ENCODE measurements at places on chromosomes 6 and 20.

- DNase-seq: no peak
These were observed 110.0 kb upstream of the RIN2 start for GRCh38 chr20:19648024-19648423.

- no peak for DNase-seq
These were observed 106.6 kb downstream of the ZMYND8 start for GRCh38 chr20:47249913-47250312.

DNA sequence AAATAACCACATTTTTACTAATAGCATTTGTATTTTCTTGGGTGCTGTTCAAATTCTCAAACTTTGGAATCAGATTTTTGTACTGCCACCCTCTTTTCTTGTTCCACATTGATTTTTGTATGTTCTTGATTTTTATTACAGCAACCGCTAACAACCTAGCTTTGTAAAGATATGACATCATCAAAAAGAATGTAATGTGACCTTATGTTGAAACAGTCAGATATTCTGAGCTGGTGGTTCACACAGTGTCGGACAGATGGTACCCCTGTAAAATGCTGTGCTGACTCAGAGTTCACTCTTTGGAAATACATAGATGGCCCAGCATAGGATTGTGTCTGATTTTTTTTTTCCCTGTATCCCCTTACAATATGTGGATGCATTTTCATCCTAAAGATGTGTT lies 118.9 kb downstream of the QKI start:
- DNase-seq: no peak

DNA sequence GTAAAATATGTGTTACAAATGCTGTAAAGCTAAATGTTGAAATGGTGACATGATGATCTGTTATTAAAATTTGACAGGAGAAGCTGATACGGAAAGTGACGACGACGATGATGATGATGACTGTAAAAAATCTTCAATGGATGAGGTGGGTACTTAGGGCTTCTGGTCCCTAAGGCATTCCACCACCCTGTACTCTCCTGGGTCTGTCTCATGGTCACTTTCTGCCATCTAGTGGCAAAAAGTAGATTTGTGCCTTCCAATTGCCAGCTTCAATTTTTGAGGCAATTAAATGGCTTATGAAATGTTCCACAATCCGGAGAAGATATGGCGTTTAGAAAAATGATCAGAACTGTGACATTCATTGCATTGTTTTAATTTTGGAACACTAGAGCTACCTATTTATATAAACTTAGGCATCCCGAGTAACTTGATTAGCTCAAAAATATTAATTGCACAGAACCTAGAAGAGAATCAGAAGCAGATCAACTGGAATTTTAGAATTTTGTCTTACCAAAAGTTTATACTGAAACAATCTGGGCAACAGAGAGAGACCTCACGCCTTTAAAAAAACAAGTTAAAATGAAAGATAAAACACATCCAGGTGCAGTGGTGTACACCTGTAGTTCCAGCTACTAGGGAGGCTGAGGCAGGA lies 346.5 kb upstream of the PLCB4 start:
- DNase-seq: peak; percentile 71

- no peak for DNase-seq
These were observed 75.2 kb downstream of the GJA1 start for GRCh38 chr6:121510568-121511177.

- peak; percentile 87 for DNase-seq
These were observed 986.2 kb upstream of the CITED2 start for GRCh38 chr6:140360651-140361050.

- no peak for DNase-seq
These were observed 72.6 kb upstream of the SLC4A11 start for GRCh38 chr20:3311623-3312022.

DNA sequence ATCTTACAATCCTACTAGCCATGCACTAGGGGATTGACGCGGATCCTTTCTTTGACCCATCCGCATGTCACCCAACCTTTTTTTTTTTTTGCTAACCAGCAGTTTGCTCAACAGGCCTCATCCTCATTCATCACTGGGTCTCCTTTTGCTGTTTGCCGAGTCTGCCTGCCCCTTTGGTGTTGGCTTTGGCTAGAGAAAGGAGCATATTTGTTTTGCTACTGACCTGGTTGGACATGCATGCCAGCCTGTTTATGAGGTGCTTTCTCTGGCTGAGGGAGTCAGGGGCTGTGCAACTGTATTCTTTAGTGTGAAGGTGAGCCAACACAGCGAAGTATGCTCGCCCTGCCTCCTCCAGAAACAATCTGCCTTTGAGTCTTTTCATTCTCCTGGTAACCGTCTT lies 40.2 kb downstream of the E2F3 start:
- DNase-seq: no peak

DNA sequence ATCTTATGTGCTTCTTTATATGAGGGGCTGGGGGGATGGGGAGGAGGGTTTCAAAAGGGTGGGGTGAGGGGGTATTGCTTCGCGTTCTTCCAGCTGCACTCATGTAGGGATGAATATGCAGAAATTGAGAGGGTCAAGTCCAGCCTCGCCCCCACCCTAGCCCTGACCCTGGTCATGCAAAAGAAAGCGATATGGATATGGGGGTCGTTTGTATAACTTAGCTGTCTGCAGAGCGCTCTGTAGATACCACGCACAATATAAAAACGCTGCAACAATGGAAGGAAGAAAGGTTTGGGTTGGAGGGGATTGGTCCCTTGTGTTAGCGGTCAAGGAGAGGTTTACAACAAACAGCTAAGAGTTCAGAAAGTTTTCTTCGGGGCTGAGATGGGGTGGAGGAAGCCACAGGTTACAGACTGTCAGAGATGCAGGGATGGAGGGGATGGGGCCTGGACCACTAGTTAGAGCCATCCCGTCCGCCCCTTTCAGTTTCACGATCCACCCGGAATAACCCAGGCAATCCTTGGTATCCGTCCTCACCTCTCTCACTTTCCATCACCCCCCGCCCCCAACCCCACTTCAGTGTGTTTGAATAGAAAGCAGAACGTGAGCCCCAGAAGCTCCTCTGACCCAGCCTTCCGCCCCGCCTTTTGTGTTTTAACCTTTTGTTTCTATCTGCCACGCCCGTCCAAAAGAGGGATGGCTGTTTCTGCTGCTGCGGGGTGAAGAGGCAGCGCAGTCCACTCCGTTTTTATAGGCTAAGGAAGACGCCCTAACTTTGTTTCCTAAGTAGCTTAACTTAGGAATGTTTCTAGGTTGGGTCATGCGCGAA lies 73.5 kb downstream of the SOX4 start:
- peak; percentile 54 for DNase-seq

GRCh38 chr6:129748212-129748900 lies 38.4 kb upstream of the ARHGAP18 start:
- no peak for DNase-seq

Measured in NCI-H1105 treated with DMSO at 0.1 percent for 48 hours (cell line).